ENCODE measurements at places on chromosomes 1 and 21. TPM values are rescaled to one million over a fixed set of nuclear protein-coding genes. Genes with fewer than 3 reads are reported as not detected.

The SELE gene
- not detected for total RNA-seq

The GPR161 gene
- 0.20 TPM for total RNA-seq

The APCS gene
- total RNA-seq: 1.0 TPM

The TDRD5 gene
- total RNA-seq: not detected

The GPR137B gene
- 12.0 TPM for total RNA-seq

The SLC27A3 gene
- 13.5 TPM for total RNA-seq

The BSND gene
- total RNA-seq: not detected

The RAB3B gene
- 0.02 TPM for total RNA-seq

The CYP4Z1 gene
- not detected for total RNA-seq

The RIPK4 gene
- 1.2 TPM for total RNA-seq

The TFAP2E gene
- 2.8 TPM for total RNA-seq

The NIT1 gene
- total RNA-seq: 23.4 TPM

The SMPDL3B gene
- 0.35 TPM for total RNA-seq

The CYP4X1 gene
- not detected for total RNA-seq

The IL22RA1 gene
- total RNA-seq: not detected

The KRTAP10-5 gene
- not detected for total RNA-seq

The TTC39A gene
- not detected for total RNA-seq

The FCGR3A gene
- total RNA-seq: 3.8 TPM

The UBE2U gene
- total RNA-seq: not detected

The WNT2B gene
- 0.23 TPM for total RNA-seq

The CRTC2 gene
- 153 TPM for total RNA-seq

All from T-cell (primary cell).